ENCODE measurements at places on chromosomes 7 and 10.
A peak's percentile ranks its signal among the peaks of the same experiment; 100 is the strongest.

GRCh38 chr10:30803892-30804322, 174.4 kb upstream of the LYZL2 start:
- DNase-seq: no peak

- DNase-seq: no peak
Observed at GRCh38 chr10:34524369-34525091, 290.6 kb downstream of the PARD3 start.

- no peak for DNase-seq
Observed at GRCh38 chr7:77558284-77558967, 21.3 kb downstream of the PTPN12 start.

DNA sequence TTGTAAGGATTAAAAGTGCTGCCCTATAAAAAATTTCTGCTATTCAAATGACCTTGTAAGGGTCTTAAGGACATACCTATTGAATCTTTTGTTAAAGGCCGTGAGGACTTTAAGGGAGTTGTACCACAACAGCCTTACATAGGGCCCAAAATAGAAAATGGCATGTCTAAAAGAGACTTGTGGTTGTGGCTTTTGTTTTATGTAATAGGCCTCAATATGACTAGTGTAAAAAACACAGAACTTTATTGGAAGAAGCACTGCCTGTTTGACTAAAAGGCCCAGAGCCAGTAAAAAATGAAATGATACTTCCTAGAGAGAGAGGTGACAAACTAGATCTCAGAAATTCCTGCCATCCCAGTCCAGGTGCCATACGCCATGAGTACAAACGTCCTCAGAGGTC, 286.6 kb downstream of the SEMA3D start:
- no peak for DNase-seq

- DNase-seq: no peak
Observed at GRCh38 chr7:28675429-28675828, 263.1 kb downstream of the CREB5 start.

DNA sequence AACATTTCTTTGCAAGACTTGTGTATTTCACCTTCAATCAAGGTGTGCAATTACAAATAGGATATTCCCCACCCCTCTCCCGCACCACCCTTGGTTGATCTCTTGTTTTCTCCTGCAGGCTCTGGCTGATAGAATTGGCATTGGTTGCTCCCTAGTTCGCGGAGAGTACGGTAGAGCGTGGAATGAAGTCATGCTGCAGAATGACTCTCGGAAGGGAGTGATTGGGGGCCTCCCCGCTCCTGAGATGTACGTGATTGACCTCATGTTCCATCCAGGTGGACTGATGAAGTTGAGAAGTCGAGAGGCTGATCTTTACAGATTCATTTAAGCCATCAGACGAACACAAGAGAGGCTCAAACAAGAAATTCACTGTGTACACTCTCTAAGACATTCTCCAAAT, 58.2 kb upstream of the MSRB2 start:
- no peak for DNase-seq

DNA sequence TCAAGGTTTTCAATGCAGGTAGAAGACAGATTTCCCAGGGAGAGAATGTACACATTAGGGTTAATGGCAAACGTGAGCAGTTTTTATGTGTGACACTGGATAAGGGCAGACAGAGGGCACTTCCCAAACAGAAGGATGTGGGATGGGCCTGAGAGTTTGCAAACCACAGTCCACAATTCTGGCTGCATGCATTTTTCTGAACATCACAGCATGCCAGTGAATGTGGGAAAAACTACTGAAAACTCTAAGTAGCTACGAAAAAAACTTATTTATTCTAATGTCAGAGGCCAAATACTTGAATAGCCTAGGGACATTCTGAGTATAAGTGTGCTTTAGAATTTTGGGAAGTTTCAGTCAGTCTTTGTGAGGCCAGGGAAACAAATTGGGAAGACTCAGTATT, 145.9 kb downstream of the NRCAM start:
- DNase-seq: no peak

DNA sequence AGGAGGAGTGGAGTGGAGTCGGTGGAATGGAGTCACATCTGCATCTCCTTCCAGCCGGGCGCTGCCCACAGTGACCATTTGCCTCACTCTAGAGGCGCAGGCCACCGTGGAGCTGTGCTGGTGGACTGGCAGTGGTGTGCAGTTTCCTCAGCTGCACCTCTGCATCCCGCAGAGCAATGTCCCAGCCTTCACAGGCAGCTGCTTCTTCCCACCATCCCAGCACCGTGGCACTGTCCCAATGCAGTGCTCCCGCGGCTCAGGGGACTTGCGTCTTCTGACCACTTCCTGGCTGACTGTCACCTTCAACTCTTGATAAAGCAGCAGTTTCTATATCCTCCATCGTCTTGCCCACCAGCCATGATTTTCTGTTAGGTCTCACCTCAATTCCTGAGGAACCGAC, 90.3 kb upstream of the SFMBT2 start:
- DNase-seq: no peak

GRCh38 chr7:1460821-1461645, 1.8 kb upstream of the MICALL2 start:
- DNase-seq: no peak

DNA sequence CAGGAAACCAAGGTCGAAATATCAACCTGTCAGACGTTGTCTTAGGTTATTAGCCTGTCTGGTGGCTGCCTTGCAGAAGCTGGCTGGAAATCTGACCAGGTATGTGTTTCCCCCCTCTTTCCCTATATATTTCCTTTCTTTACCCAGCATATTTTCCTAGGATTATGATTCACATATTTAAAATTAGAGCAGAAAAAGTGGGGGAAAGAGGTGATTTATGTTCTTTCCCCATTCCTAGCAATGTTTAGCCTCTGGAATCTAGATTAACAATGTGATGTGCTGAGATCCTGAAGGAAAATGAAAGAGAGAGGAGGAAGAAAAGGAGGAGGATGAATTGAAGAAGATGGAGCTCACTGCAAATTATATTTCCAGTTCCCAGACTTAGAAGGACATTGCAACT, 421.4 kb upstream of the AUTS2 start:
- DNase-seq: no peak

- peak; percentile 6 for DNase-seq
Observed at GRCh38 chr10:122422266-122422989, 32.0 kb upstream of the ARMS2 start.

DNA sequence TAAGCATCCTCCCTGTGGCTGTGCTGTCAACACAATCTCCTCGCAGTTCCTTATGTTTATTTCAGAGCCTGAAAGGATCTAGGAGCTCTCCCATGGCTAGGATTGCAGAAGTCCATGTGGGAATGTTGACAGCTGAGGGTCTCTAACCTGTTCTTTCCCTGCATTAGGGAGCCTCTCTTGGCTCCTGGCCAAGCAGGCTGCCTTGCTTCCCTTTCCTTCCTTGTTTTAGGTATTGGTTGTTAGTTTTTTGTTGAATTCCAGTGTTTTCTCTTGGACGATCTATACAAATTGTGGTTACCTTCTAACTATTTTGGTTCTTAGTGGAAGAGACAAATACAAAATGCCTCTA, 171.8 kb downstream of the MLLT10 start:
- DNase-seq: no peak

DNA sequence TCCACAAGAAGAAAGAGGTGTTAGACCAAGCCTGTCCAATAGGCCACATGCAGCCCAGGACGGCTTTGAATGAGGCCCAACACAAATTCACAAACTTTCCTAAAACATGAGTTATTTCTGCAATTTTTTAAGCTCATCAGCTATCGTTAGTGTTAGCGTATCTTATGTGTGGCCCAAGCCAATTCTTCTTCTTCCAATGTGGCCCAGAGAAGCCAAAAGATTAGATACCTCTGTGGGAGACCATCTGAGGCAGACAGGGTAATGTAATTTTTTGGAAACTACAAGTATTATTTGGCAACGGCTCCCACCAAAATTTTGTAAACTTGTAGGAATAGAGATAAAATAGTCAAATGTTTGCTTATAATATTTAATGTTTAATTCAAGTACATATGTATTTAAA, 153.8 kb downstream of the SRPK2 start:
- no peak for DNase-seq

DNA sequence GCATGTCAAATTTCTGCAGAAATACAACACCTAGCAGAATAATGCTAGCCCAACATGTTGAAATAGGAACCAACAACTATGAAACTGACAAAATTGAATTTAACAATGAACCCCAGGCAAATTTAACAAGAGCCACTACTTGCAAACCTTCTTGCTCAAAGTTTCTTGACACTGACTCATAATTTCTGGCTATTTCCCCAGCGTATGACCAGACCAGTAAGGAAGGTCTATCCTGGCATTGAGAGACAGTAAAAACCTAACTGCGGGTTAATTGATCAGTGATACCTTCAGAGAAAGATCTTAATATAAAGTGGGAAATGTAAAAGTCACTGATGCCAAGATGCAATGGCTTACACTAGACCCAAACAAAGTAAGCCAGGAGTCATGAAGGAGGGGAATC, 510.1 kb downstream of the ARL4A start:
- no peak for DNase-seq

GRCh38 chr10:78703593-78703992, 365.2 kb upstream of the ZMIZ1 start:
- DNase-seq: no peak

- no peak for DNase-seq
Observed at GRCh38 chr10:97584060-97584797, at the start of gene HOGA1. HOGA1 (plus strand) TSS chr10:97584389; CDS start chr10:97584704, 315 bp downstream.

DNA sequence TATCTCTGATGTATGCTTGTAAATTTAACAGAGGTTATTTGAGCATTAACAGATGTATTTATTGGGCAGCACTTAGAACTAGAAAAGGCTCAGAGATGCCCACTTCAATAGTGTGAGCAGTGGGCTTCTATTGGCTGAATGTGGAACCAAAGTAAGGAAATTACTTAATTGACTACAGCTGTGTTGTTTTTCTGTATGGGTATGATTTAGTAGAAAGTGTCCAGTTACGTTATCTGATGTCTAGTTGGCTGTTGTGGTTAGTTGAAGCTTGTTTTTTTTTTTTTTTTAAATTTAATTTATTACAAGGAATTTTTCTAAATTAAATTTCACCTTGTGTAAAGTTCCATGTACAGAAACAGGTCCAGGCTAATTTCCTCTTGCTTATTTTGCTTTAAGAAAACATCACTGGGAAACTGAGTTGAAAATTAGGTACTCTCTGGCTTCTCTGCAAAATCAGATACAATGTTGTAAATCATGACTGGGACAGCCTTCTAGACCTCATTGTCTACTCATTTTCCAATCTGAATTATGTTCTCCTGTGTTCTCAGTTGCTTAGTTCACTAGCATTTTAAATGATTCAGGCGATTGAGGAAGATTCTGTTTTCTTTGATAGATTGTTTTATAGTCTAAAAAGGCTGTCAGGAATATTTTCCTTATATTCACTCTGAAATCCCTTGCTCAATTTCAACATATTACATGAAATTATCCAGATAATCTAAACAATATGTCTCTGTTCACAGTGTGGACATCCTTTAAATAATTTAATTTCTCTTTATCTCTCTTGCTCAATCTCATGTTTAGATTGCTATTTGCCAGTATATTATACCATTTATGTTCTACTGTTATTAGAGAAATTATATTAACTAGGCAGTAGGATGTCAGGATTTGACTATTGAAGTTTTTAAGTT, 53.0 kb downstream of the PHF14 start:
- DNase-seq: no peak

DNA sequence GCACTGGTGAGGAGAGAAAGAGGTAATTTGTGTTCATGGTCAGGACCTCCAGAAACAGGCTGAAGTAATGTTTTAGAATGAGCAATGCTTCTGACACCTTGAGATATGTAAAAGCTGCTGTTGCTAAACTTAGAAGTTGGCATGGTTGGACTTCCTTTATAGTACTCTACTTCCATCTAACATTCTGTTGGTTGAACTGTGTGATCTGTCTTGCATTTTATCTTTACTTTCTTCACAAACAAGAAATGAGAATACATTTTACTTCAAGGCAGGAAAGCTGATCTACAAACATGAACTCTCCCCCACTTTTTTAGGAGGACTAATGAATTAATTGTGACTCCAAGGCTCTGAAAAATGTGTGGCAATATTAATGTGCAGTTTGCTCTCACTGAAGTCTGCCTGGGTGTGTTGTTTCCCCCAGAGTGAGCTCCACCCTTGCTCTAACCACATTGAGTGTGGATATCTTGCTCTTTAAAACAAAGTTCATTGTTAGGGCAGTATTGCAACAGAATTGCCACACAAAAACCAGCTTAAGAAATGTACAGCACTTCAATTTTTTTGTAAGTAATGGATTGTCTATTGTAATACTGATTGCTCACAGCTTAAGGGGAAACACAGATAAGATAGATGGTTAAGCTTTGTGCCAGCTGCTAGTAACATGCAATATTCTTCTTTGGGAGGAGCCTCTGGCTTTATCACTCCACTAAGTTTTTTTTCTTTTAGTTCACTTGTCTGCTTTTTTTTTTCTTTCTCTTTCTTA, 69.0 kb downstream of the ADD3 start:
- no peak for DNase-seq

DNA sequence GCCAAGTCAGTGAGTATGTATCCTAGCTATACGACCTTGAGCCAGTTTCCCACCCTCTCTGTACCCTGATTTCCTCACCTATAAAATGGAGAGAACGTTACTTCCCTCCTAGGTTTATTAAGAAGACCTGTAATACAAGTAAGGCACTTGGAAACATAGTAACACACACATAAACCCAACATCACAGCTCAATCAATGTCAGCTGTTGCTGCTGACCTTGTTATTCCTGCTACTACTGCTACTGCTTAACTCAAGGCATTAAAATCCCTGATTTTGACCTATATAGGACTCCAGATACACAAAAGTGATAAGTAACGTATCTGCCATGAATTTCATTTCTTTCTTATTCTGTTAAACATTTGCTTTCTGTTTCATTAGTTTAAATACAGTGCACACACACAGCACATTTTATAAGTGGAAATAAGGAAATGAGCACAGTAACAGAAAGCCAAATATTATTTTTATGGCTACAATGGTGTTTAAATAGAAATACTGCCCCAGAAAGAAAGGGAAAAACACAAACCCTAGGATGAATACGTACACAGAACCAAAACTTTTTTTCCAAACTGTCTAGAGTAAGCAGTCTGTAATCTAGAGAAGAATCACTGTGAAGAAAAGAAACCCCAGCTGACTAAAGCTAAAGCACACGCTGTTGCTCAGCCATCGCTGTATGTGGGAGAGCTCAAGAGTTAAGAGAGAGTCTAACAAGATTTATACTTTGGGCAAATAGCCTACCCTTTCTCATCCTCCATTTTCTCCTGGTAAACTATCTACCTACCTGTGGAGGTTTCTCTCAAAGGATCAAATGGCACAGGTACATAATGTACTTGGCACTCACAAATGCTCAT, 19.0 kb downstream of the NAPEPLD start:
- DNase-seq: no peak

- DNase-seq: no peak
Observed at GRCh38 chr7:30448461-30449189, 30.0 kb downstream of the NOD1 start.

DNA sequence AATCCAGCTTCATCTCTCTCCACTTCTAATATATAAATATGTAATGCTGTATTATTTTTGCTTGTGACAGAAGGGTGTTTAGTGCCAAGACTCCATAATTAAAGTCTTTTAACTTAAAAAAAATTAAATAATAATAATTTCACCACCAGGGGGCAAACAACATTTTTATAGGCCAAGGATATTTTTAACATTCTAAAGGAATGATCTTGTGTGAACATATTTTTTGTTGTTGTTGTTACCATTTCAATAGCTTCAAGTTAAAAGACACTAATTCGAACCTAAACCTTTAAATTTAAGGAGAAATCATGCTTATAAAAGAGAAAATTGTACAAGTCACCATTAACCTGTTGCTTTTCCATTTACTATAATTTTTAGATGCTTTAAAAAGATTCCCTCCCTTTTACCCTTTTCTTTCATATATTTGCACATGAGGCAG, 7.5 kb upstream of the DNAJC1 start:
- no peak for DNase-seq

All from stimulated activated CD8-positive, alpha-beta memory T cell treated with anti-CD3 and anti-CD28 coated beads, Interleukin-12 subunit alpha, Interleukin-12 subunit beta, amount 100 ng/mL, for 4 hours (primary cell).